ENCODE measurements at places on chromosomes 11 and 22.

DNA sequence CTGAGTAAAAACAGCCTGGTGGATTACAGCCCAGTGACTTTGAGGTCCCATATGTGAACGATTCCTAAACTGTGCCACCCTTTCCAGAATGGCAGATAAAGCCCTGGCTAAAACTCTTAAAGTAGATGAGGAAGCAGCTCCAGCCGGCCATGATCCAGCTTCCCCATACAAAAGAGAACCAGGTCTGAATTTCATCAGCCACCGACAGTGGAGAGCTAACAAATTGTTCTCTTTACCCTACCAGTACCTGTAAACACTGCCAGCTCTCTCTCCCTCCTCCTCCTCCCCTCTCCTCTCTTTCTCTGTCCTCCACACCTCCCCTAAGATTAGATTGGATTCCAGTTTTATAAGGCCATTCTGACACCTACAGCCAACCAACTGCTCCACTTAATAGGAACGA lies 176.9 kb downstream of the DSCAML1 start:
- DNase-seq, result no peak

GRCh38 chr11:120882175-120882574 lies 141.7 kb upstream of the TBCEL start:
- DNase-seq, result no peak

DNA sequence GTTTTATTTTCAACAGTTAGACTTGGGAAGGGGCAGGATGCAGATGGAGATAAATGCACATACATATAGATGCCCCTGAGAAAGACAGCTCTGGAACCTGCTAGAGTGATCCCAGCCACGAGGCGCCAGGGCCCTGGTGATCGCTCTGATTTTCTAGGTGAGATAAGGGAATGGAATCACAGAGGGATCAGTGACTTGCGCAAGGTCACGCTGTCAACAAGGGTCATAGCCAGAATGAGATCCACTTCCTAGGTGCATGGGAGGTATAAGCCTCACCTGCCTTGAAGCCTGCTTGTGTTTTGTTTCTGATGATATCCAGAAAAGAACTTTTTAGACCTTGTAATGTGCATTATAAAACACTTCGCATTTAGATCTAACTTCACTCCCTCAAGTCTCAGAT lies 47.5 kb downstream of the ZBTB16 start:
- DNase-seq, result no peak

- no peak for DNase-seq
Measured at GRCh38 chr11:108933630-108934029, 268.8 kb downstream of the DDX10 start.

DNA sequence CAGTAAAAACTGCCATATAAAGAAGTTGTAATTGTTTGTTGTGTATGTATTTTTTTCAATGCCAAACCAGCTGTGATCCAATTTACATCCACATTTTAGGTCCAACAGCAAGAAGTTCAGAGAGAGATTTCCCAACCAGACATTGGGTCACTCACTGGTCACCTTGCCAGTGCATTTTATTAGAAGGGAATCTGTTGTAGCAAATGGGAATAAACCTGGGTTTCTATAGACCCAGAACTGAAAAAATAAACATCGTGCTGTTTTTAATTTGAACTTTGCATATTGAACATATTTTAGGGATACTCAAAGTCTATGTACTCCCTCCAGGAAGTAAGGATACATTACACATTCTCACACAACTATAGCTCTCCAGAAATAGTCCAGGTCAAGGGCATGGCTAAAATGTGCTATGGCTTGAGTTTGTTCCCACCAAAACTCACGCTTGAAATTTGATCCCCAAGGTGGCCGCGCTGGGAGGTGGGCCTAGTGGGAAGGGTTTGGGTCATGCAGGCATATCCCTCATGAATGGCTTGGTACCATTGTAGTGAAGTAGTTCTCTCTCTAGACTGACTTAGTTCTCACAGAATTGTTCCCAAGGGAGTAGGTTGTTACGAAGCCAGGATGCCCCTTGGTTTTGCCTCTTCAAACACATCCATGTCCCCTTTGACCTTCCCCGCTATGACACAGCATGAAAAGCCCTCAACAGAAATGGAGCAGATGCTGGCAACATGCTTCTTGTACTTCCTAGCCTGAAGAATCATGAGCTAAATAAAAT lies 90.9 kb downstream of the RRAS2 start:
- no peak for DNase-seq

GRCh38 chr11:128208329-128209137 lies 378.8 kb downstream of the ETS1 start:
- DNase-seq, result peak; percentile 27

GRCh38 chr11:121904148-121904547 lies 211.9 kb downstream of the BLID start:
- DNase-seq, result peak; percentile 36

DNA sequence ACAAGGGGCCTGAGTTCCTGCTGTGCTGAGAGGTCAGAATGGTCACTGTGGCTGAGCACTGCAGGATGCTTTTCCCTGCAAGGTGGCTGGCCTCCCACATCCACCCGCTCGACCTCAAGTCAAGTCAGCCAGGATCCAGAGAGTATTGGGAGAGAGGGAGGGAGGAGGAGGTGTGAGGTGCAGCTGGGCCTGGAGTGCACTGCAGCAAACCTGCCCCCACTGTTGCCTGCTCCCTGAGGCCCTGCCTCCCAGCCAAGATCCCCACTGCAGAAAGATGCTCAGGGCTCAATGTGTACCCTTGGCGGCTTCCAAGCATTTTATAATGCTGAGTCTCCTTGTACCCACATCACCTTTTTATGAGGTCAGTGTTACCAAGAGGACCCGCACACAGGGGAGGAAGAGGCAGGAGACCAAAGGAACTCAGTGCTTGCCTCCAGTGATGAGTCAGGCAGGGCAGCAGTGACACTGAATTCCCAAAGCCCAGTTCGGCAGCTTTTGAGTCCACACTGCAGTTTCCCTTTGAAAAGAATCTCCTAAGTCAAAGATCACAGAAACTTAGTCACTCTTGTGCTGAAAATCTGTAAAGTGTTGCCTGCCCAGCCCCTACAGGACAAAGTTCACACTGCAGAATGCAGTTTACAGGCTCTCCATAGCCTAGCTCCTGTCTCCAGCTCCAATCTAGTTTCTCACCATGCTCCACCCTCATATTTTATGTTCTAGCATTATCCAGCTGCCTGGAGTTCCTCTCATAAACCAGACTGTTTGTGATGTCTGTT lies 3.1 kb downstream of the ENDOD1 start:
- DNase-seq, result no peak

DNA sequence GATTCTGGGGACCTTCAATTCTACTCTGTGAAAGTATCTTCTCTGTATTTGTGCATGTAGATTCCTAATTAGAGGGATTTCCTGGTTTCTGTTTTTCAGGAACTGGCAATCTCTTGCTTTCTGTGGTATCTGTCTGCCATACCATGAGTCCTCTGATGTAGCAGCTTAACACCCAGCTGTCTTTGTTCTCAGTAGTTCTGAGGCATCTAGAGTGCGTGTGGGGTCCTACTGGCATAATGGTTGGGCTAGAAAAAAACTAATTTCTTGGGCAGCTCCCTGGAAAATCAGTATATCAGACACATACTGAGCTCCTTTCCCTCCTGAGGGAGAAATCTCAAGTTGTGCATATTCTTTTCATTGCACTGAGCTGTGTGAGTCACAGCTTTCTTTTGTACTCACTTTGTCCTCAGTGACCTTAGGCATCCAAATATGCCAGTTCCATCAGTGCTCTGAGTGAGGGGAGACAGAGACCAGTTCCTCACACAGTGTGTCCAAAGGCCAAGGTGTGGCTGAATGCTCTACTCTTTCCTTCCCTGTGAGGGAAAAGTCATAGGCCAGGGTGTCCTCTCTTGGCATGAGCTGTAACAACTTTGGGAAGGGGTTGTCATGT lies 35.5 kb upstream of the SLC22A24 start:
- no peak for DNase-seq

- DNase-seq, result no peak
Measured at GRCh38 chr11:106186630-106187029, 109.2 kb downstream of the AASDHPPT start.

Data from Ammon's horn (tissue), 1 donor.